Adipocyte (in vitro differentiated cells): ENCODE measurements at places on chromosomes 1 and 21.

GRCh38 chr1:53328009-53328461 lies at the start of gene LRP8:
Gene LRP8 (minus strand): TSS chr1:53328070. CDS start chr1:53327912, 158 bp downstream.
- peak; percentile 92 for DNase-seq

- DNase-seq: no peak
These were observed 48.1 kb downstream of the CDC14A start for GRCh38 chr1:100400404-100400803.

DNA sequence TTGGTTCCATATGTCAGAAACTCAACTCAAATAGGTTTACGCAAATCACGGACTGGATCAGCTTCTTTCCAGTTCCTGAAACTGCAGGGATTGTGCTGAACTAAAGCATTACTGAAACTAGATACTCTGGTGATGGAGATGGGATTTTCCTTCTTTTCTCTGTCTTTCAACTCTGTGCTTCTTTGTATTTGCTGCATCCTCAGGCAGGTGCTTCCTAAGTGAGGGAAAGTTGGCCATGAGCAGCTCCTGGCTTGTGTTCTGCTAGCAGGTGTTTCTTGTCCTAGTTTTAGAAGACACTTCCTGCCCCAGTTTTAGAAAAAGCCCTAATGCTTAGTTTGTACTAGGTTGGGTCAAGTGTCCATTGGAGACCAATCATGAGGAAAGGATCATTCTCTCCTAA lies 86.7 kb upstream of the USP24 start:
- no peak for DNase-seq

GRCh38 chr1:30762930-30763650 lies 5.5 kb upstream of the LAPTM5 start:
- DNase-seq: no peak

- no peak for DNase-seq
These were observed 23.3 kb downstream of the ETNK2 start for GRCh38 chr1:204128464-204128963.

DNA sequence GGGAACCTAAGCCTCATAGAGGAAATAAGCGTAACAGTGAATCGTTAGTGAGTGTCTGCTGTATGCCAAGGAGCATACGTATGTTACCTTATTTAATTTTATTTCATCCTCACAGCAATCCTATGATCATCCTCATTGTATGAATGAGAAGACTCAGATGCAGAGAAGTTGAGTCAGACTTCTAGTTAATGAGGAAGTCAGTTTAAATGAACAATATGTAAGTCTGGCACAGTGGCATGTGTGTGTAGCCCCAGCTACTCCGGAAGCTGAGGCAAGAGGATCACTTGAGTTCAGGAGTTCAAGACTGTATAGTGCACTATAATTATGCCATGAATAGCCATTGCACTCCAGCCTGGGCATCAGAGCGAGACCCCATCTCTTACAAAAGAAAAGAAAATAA lies 148.0 kb downstream of the ZZZ3 start:
- no peak for DNase-seq
